Right ventricle myocardium inferior (tissue), 1 donor: ENCODE measurements at places on chromosomes 11 and 22.

GRCh38 chr11:46611526-46612304 lies 5.3 kb downstream of the HARBI1 start:
- no peak for DNase-seq

DNA sequence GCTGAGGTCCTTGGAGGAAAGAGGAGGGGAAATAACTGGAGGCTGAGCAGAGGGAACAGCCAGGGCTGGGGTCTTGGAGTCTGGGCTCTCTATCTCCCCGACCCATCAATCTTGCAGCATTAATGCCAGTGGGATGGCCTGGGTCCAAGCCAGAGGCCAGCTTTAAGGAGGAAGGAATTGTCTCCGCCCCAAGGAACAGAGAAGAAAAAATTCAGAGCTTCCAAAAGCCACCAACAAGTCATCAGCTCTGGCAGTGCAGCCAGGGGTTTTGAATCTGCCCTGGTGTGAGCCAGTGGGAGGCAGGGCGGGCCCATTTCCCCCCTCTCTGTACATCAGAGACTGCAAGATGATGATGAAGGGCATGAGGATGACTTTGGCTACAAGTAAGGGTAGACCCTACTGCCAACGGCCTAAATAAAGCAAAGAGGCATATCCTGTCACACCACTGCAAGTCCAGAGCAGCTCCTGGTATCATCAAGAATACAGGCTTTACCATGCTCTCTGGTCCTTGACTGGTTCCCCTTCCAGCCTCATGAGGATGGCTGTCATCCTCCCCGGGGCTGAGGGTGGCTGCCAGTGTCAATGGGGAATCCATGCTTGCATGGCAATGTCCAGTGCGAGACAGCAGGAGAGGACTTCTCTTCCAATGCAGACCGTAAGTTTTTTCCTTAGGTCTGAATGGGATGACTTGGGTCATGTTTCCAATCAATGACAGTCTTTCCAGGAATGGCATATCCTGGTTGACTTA lies 34.4 kb downstream of the LRRC32 start:
- DNase-seq = peak; percentile 39

DNA sequence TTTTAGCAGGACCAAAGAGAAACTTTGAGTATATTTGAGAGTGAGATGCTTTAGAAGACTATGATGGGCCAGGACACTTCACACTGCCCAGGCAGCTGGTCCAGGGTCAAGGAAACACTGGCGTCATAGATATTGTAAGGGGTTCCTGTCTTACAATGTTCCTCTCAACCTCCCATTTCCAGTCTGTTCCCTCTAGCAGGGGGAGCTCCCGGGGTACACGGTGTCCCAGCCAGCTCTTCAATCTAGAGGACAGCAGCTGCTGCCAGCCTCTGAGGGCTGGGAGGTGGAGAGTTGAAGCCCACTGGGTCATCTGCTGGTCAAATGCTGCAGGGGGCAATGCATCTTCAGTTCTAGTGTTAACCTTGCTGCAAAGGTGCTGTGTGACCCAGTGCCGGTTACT lies 40.7 kb upstream of the TIMP3 start:
- no peak for DNase-seq

GRCh38 chr11:84437071-84437980 lies 1151.2 kb upstream of the CCDC90B start:
- peak; percentile 66 for DNase-seq
